Renal cortex interstitium (tissue), 15 donors: ENCODE measurements at places on chromosomes 1 and 21. TPM values are rescaled to one million over a fixed set of nuclear protein-coding genes. Genes with fewer than 3 reads are reported as not detected.

OR6K3 gene
- 0.08 TPM for polyA plus RNA-seq

GPR37L1 gene
- not detected for polyA plus RNA-seq

SLC1A7 gene
- polyA plus RNA-seq: 0.10 TPM

CLCA4 gene
- not detected for polyA plus RNA-seq

GPA33 gene
- polyA plus RNA-seq: 1.0 TPM

PIK3R3 gene
- 19.8 TPM for polyA plus RNA-seq

DNA sequence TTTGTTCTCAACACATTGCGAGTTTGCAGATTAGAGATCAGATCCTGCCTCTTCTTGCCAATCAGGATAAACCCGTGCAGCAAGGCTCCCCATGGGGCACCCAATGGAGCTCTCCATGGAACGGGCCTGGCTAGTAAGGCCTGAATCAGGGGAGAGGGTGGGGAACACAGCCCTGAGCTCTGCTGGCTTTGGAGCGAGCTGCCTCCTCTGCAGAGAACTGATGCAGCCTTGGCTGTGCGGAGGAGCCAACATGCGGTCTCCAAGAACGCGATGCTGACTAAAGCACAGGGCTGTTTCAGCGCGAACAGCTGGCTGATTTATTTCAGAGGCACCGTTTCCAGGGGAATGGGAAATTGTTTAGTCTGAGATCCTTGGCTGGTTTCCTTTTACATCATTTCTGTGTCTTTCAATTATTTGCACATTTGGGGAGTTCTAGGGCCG is 139.7 kb downstream of the TSEN15 start:
- peak; percentile 86 for DNase-seq

GRCh38 chr21:42922918-42923317 is 2.5 kb downstream of the ERVH48-1 start:
- no peak for DNase-seq

DNA sequence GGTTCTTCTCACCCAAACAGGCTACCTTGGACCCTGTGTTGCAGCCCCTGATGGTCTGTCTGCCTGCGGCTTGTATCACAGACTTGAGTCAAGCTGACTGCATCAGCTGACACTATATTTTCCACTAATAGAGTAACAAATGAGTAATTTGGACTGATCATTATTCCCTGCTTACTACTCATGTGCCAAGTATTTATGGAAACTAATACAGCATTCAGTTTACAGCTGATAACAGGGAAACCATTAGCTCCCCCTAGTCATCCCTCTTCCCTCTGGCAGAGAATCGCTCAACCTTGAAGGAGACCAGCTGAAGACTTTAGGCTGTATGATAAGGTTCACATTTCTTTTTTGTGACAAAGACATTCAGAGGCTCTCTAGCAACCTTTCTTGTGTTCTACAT is 116.6 kb upstream of the SYT6 start:
- DNase-seq: no peak

DNA sequence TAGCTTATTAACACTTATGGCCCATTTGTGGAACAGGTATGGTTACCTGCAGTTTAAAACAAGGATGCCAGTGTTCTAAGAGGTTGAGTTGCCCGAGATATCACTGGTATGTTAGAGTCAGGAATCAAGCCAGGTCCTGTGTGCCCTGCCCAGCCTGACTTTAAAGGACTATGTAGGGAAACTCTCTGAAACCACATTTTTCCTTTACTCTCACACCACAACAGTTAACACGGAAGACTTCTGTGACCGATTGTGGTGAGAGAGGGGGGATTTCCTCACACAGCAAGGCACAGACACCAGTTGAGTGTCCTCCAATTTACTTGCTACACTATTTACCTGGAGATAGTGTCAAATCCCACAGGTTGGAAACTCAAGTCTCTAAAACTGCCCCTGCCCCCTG is 47.8 kb downstream of the UCK2 start:
- DNase-seq: no peak

DNA sequence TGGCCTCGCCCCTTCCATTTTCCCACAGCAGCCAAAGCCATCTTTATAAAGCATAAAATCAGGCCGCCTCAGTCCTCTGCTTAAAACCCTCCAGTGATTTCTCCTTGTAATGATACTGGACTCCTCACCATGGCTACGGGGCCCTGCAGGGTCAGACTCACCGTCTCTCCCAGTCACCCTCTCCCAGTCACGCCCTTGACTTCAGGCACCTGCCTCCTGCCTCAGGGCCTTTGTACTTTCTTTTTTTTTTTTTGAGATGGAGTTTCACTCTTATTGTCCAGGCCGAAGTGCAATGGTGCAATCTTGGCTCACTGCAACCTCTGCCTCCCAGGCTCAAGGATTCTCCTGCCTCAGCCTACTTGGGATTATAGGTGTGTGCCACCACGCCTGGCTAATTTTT is 47.8 kb downstream of the PIK3CD start:
- DNase-seq: no peak

GRCh38 chr21:28444557-28444956 is 548.1 kb downstream of the LTN1 start:
- DNase-seq: no peak

GRCh38 chr1:153248176-153248879 is 11.2 kb upstream of the LORICRIN start:
- DNase-seq: peak; percentile 40

GRCh38 chr1:236535662-236536161 is 11.9 kb downstream of the LGALS8 start:
- no peak for DNase-seq

DNA sequence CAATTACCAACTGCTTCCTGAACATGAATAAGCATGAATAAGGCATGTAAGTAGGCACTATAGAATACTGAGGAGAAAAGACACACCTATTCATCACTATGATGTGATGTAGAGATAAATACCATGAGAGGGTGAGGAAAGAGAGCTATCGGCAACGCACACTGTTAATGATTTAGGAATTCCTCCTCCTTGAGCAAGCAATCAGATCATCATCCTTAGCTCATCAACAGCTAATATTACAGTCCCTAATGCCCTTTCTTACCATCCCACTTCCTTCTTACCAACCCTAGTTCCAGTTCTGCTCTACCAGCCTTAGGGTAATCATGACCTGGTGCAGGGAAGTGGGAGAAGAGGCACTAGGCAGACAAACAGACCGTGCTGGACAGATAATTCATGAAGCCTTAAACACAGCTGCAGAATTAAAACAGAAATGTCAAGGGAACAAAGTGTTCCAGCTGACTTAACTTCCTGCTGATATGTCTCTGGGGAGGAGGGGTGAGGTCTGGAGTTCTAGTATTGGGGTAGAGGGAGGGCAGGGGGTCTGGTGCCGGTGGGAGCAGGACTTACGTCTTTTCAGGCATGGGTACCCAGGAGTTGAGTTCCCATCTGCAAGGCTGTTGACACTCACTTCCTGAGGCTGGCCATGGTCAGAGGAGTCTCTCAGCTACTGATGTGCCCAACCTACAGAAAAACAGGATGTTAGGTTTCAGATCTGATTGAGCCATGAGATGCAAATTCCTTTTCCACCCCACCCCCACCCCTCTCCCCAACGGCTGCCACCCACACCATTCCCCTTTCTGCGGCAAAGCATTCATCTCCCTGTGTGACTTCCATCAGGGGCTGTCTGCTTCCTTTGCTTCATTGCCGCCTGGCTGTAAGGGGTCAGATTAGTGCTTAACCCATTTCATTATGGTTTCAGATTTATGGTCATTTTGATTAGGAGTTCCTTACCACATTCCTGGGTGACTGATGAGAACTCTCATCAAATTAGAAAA is 12.6 kb upstream of the RCSD1 start:
- DNase-seq: no peak

GRCh38 chr21:41378849-41379248 is 17.0 kb downstream of the MX2 start:
- DNase-seq: no peak

DNA sequence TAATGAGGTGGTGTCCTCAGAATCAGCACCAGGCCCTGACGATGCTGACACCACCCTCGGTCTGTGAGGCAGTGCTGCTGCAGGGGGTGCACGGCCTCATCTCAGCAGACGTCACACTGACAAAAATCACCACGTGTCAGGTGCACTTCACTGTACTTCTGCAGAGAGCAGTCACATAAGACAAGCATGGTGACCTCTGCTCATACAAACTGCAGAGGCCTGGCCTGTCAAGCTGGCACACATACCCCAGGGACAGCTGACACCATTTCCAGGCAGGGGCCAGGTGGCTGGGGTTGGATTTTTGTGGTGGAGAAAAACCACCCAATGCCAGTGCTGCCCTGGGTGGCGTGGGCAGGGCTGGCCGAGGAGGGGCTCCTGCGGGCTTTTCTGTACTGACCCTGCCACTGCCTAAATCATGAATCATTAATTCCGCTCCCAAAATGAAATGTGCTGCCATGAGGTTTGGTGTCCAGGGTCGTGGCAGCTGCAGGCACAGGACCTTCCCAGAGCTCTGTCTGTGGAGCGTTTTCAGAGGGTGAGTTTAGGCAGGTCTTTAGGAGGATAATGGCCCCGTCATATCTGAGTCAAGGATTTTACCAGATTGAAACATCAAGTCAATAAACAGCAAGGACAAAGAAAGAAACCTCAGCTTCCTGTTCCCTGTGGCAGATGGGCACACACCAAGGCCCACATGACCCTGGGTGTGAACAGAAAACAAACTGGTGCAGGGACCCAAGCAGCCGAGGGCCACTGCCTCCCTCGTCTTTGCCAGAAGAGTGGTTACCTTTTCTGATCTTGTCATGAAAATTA is 33.4 kb upstream of the GPR153 start:
- DNase-seq: no peak

GRCh38 chr1:70977575-70977974 is 70.0 kb downstream of the PTGER3 start:
- DNase-seq: no peak

DNA sequence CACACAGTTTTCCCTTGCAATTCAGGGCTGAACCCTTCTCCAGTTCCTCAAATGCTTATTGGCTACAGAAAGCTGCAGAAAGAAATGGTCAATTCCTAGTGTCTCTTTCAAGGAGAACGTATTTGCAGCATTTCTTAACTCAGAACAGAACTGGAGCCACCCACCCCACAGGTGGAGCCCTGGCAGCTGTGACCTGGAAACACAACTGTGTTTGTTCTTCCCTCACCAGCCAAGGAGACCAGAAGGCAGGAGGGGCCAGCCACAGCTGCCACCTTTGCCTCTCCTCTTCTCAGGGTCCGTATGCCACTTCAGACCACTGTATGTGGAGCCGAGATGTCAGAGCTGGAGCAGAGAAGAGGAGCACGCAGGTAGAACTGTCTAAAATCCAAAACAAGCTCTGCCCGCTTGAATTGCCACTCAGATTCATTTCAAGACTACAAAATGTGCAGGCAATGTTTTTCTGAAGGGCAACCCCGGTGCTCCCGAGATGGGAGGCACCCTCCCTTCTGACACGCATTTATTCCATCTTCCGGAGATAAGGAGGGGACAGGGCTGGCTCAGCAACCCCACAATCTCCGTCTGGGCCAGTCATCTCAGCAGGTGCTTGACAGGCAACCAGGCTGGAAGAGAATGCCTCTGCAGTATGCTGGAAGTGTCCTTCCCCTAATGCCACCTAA is 16.7 kb downstream of the CD247 start:
- no peak for DNase-seq

GRCh38 chr1:180598333-180598974 is 33.4 kb upstream of the XPR1 start:
- peak; percentile 25 for DNase-seq

GRCh38 chr1:155253797-155254196 is 1.5 kb downstream of the ENTREP3 start:
- DNase-seq: no peak

- no peak for DNase-seq
Measured at GRCh38 chr1:152983743-152984142, at the start of gene SPRR1A. Gene SPRR1A (plus strand): TSS chr1:152984081. CDS start chr1:152985231, 1,150 bp downstream.

GRCh38 chr1:228317891-228318810 is 88.5 kb downstream of the TRIM11 start:
- no peak for DNase-seq

DNA sequence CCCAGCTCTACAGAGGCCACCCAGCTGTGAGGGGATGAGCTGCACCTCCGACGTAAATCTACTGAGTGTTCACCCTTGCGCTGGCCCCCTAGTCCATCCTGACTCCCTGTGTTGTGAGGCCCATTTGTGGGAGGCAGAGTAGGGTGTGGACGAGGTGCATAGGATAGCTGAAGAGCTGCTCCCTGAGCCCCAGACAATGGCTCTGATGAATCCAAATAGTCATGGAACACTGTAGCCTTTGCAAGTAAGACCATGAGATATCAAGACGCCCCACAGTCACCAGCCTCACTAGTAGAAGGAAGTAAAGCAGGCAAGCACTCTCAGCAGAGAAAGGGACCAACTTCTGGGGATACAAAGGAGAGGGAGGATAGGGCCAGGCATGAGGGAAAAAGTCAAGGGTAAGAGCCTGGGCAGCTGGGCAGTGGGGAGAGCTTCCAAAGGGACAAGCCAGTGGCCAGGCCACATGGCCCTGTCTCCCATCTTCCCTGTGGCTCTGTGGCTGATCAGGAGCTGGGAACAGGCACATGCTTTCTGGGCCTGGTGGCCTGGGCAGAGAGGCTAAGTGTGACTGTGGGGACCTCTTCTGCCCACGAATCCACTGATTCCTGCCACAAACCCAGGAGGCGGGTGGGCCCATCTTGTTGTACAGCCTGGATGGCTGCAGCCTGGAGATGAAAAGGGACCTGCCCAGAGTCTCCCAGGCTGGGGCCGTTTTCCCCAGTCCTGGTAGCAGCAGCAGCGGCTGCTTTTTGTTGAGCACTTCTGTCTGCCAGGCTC is 55.5 kb upstream of the EPS8L3 start:
- DNase-seq: no peak

- DNase-seq: no peak
Measured at GRCh38 chr1:19013826-19014548, 57.5 kb upstream of the IFFO2 start.

GRCh38 chr1:119554183-119554582 is 47.2 kb downstream of the HSD3B1 start:
- peak; percentile 32 for DNase-seq

GRCh38 chr1:210143465-210144062 is 89.0 kb upstream of the SERTAD4 start:
- DNase-seq: peak; percentile 53

DNA sequence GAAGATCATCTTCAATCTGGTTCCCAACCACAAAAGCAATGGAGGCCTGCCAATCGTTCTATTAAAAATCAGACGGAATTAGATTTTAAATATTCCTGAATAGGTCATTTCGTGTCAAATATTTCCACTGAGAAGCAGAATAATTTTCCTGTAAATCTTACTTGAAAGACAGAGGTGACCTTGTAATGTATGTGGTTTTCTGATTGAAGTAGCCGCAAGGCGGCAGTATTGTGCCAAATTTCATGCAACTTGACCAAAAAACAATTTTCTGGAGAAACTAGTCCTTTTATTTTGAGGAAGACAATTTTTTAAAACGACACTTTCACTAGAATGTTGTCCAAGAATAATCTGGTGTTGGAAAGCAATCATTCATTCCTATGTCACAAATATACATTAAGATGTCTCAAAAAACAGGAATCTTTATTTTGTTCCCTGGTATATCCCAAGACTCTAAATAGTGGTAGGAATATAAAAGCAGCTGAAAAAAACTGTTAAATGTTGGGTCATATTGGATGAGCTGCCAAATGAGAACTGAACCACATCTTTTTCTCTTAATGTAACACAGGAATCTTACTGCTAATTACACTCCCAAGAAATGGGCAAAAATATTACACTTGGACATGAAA is 33.6 kb downstream of the SPAG17 start:
- peak; percentile 86 for DNase-seq

- no peak for DNase-seq
Measured at GRCh38 chr1:99062192-99062591, 57.5 kb upstream of the PLPPR5 start.
